CD8-positive, alpha-beta T cell (primary cell): ENCODE measurements at places on chromosomes 1 and 21.

DNA sequence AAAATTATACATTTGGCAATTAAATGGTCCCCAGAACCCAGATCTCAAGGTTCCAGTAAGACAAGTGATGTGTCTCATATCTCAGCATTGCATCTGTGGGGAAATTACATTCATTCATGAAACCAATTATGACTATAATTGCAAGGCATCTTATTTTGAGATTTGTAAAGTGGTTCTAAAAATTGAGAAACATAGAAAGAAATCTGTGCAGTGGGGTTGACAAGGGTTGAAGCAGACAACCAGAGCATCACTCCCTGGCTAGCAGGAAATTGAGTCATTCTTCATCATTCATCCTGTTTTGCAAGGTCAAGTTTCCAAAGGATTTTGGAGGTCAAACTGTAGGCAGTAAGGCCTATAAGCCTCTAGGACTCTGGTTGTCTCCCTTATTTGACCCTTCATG is 25.1 kb upstream of the MROH9 start:
- DNase-seq = no peak

GRCh38 chr1:162171111-162171510 is 101.6 kb downstream of the NOS1AP start:
- DNase-seq = no peak

GRCh38 chr1:9751971-9752370 is 71.8 kb downstream of the CLSTN1 start:
- DNase-seq = no peak

DNA sequence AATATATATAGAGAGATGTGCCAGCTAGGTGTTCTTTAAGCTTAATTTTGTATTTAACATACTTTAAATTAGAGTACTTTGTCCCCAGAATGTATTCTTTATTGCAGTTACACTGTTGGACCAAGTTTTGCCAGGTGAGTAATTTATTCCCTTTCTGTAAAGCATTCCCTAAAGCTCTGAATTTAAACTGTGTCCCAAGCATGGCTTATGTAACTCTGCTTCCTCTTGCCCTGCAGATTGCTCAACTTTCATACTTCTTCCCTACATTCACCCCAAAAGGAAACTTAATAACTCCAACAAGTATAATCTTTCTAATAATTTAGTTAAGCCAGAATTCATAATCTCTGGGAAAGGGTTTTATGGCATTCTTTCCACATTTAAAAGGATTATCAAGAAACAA is 5.6 kb downstream of the LYPLAL1 start:
- no peak for DNase-seq

DNA sequence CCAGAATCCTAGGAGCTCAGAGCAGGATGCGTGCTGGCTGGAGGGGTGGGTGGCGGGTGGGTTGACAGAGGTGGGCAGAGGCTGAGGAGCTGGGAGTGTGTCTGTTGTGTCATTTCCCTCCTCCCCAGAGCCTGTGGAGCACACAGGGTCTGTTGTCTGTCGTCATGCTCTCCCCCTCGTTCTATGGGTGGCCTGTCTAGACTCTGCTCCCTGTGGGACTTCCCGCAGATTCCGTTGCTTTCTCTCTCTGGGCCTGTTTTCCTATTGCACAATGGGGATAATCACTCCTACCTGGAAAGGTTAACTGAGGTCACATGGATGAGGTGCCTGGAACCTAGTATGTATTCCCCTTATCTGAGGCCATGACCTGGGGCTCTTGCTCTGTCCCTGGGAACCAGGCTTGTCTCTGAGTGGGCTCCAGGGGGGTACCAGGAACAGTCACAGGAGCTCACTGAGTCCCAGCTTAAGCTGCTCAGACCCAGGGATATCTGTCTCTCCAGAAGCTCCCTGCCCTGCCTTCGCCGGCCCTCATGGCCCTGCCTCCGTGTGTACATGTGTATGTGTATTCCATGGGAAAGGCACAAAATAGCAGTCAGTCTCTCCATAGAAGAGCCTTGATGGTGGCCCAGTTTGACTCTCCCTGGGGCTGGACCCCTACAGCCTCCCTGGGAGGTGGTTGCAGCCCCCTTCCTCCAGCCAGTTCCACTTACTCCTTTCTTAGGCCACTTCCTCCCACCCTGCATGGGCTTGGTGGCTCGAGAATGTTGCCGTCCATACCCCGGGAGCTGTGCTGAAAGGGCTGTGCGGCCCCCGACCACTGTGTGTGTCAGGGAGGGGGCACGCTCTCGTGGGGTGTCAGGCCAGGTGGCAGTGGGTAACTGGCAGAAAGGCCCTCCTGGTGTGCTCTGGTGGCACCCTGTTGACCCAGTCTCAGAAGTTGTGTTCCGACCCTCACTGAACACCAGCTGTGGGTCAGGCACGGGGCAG is 17.9 kb downstream of the PTPRF start:
- DNase-seq = no peak

GRCh38 chr21:41369920-41370839 is 8.4 kb downstream of the MX2 start:
- DNase-seq = no peak

DNA sequence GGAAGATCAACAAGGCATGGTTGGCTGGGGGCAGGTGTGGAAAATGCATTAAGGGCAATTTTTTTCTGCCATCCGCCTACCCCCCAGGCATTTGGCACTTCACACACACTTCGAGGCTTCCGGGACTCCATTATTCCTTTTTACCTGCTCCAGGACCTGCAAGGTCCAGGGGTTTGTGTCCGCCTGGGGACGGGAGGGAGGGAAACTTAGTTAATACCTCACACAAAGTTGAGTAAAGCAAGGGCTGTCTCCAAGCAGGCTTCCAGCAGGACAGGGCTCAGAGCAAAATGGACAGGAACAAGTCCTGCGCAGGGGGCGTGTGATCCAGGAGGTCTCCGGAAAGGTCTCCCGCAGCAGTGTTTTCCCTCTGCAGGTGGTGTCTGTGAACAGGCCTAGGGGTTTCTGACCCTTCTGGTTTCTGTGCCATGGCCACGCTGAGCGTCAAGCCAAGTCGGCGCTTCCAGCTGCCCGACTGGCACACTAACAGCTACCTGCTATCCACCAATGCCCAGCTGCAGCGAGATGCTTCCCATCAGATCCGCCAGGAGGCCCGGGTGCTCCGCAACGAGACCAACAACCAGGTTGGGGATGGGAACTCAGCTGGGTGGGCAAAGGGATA is 712 bp downstream of the TEKT2 start:
- DNase-seq = no peak

DNA sequence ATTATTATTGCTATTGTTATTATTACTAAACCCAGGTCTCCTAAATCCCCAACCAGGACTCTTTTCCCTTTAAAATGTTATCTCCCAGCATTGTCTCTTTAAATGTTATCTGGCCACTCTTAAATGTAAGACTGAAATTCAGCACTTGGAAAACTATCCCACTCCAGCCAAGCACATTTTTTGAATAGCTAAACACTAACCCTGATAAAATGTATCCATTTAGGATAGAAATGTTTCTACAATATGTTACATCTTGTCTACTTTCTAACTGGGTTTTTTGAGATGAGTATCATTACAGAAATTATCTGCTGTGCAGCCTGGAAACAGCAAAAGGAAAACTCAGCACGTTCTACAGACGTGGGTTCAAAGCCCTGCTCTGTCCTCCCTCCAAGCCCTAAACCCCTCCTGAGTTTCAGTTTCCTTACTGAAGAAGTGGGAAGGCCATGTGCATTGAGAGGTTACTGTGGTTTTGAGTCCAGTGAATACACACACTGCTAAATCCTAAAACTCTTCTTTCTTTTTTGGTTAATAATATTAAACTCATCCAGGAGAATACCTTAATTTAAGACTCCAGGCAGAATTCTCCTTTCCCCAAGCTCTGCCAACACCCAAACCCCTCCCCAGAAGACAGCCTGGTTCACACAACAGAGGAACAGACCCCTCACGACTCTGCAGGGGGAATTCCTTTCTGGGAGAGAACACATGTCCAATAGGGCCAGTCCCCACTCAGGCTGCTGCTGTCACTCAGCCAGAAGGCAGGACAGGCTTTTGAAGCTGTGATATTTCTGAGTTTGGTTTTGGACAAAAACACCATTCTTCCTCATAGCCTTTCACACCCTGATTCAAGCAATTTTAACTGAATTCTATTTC is 41.9 kb downstream of the HIVEP3 start:
- DNase-seq = no peak

DNA sequence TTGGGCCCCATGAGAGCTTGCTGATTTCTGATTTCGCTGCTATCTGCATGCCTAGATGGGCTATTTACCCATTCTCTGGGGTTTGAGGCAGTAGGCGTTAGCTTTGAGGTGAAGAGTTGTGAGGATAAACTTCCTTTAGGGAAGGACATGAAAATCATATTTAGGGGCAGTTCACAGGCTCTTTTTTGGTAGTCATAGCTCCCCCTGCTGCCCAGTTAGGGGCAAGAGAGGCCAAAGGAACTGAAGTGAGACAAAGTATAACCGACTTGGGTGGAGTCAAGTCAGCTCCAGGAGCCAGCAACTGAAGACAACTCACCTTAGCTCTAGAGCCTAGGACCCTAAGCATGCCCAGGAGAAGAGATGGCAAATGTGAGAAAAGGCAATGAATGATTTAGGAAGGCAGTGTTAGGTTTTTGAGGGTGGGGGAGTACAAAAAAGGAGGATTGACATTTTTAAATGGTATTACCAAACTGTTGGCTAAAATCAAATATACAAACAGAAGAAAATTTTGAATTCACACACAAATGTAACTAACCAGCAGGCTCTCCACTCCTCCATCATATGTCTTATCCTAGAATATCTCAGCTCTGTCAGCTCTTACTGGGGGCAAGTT is 625.2 kb downstream of the LMO4 start:
- peak; percentile 68 for DNase-seq

DNA sequence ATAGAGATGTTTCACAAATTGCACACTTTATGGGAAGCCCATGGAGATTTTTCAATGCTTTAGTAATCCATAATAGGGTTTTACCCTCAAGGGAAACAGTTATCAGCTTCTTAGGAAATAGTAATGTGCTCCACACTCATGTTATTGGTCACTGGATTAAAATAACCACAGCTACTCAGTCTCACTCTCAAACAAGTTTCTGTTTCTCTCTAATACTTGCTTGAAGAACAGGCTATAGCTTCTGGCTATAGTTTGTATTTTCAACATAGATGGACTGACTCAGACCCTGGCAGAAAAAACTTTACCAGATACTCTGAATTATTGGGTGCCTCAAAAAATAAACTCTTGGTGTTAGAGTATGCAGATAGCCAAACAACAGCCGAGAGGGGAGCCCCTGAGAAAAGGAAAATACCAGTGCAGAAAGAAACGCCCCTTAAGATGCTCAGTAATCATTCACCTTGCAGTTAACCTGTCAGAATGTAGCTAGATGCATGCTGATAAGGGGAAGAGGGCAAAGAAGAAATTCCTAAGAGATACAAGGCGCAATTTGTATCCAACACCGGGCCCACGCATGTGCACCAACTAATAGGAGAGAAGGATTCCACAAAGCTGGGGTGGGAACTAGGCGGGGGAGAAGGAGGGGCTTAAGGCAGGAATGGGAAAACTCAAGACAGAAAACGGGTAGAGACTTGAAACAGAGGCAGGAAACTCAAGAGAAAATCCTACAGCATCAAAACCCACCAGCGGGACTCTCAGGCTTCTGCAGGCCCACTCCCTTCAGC is 30.4 kb upstream of the PDE4B start:
- DNase-seq = no peak

GRCh38 chr1:89112871-89113613 is 12.9 kb downstream of the GBP2 start:
- DNase-seq = no peak

- DNase-seq = no peak
These were observed 5.2 kb upstream of the TARBP1 start for GRCh38 chr1:234484218-234484617.

DNA sequence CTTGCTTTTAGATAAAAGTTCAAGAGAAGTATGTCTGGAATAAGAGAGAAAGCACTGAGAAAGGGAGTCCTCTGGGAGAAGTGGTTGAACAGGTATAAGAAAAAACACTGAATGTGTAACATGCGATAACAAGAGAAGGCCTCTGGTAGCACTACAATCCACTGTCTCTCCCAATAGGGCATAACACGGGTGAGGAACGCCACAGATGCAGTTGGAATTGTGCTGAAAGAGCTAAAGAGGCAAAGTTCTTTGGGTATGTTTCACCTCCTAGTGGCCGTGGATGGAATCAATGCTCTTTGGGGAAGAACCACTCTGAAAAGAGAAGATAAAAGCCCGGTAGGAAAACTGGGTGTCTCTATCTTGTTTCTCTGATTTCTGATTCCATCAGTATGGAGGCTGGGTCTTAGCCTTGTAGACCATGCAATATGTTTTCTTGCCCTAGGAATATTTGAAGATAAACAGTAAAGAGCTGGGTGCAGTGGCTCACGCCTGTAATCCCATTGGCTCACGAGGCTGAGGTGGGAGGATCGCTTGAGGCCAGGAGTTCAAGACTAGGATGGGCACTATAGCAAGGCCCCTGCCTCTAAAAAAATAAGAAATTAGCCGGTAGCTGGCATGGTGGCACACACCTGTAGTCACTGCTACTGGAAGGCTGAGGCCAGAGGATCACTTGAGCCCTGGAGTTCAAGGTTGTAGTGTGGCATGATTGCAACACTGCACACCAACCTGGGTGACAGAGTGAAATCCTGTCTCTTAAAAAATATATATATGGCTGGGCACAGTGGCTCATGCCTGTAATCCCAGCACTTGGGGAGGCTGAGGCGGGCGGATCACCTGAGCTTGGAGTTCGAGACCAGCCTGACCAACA is 40.4 kb downstream of the DAP3 start:
- peak; percentile 27 for DNase-seq

- DNase-seq = no peak
These were observed 126.5 kb downstream of the RHOU start for GRCh38 chr1:228861832-228862180.

GRCh38 chr1:23403735-23404486 is 20.6 kb downstream of the TCEA3 start:
- peak; percentile 86 for DNase-seq

- no peak for DNase-seq
These were observed 175.1 kb downstream of the MATN1 start for GRCh38 chr1:30548294-30548693.

GRCh38 chr1:248127653-248128052 is 17.3 kb upstream of the OR2M5 start:
- no peak for DNase-seq
